ENCODE measurements at places on chromosomes 1 and 21.

GRCh38 chr1:196148367-196148970 lies 459.8 kb downstream of the KCNT2 start:
- no peak for DNase-seq

GRCh38 chr1:172642970-172643369 lies 15.9 kb upstream of the FASLG start:
- no peak for DNase-seq

GRCh38 chr1:83545066-83545862 lies 453.7 kb downstream of the TTLL7 start:
- no peak for DNase-seq

- DNase-seq: no peak
These were observed 55.0 kb downstream of the WNT9A start for GRCh38 chr1:227892489-227893299.

- DNase-seq: no peak
These were observed 488 bp upstream of the GNL2 start for GRCh38 chr1:37596182-37596667.

DNA sequence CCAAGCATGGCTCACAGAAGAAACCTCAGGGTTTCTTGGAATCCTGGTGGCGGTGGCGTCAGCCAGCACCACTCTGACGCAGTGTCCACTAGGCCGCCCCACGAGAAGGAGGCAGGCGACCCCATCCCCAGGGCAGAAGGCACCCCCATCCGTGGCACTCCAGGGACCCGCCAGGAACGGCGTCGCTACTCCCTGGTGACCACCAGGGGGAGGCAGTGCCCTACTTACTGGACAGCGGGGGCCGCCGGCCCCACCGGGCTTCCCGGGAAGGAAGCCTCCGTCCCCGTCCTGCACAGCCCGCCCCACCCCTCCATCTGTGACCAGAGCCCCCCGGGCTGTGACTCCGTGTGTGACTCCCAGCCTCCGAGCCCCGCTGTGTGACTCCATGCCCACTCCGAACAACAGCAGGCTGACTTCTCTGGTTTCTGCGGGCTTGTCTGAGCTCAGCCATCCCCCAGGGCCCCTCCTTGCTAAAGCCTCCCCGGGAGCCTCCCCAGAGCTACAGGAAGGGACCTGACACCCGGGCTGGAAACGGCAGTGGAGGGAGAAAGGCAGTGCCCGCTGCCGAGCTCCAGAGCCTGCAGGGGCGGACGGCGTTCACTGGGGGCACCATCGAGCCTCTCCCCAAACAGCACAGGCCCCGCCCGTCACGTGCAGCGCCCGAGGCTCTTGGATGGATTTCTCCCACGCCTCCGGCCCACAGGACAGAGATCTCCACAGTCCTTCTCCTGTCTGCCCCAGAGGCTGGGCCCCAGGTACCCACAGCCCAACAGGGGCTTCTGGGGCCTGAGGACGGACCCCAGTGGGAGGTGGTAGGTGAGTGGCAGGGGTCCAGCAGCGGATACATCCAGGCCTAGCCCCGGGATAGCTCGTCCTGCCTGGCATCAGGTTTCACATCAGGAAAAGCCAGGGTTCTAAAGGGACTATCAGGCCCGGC lies 21.1 kb downstream of the KIF17 start:
- DNase-seq: peak; percentile 88

- no peak for DNase-seq
These were observed 54.2 kb downstream of the HIVEP3 start for GRCh38 chr1:41864471-41865040.

- DNase-seq: no peak
These were observed 106.3 kb upstream of the CSF3R start for GRCh38 chr1:36588972-36589371.

DNA sequence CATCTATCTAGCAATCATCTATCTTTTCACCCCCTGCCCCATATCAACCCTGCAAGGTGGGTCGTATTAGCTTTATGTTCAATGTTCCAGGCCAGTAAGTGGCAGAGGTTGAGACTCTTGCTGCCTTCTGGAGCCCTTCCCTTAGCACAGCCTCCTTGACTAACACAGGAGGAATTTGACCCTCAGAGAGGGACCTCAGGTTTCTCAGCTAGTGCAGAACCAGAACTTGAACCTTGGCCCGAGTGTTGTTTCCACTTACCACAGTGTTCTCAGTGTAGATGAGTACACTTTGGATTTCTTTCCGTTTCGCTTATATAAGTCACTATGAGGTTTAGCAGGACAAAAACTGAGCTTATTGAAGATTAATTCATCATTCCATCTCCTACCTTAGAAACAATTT lies 11.1 kb upstream of the ATF3 start:
- DNase-seq: no peak

DNA sequence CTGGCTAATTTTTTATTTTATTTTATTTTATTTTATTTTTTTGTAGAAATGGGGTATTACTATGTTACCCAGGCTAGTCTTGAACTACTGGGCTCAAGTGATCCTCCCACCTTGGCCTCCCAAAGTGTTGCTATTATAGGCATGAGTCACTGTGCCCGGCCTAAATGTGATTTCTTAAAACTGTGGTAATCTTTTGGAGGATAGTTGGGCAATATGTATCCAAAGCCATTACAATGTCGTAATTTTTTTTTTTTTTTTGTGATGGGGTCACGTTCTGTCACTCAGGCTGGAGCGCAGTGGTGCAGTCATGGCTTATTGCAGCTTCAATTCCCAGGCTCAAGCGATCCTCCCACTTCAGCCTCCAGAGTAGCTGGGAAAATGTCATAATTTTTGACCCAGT lies 14.2 kb downstream of the ETV3L start:
- no peak for DNase-seq

DNA sequence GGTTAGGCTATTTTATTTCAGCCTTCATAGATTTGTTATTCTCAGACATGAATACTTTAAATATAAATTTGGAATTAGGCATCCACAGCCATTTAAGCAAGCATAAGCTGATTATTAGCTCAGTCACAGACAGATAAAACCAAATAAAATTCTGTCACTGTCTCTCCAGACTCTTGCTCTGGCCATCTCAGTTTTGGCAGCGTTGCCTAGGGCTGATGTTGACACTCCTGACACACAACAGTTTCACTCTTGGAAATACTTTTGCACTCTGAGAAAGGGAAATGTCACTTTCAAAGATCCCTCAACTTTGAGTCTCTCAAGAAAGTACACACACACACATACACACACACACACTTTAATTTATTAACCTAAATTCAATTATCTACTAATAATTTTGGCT lies 372.7 kb downstream of the BRINP3 start:
- DNase-seq: no peak

- no peak for DNase-seq
These were observed 6.2 kb downstream of the LRRC3 start for GRCh38 chr21:44461464-44462001.

DNA sequence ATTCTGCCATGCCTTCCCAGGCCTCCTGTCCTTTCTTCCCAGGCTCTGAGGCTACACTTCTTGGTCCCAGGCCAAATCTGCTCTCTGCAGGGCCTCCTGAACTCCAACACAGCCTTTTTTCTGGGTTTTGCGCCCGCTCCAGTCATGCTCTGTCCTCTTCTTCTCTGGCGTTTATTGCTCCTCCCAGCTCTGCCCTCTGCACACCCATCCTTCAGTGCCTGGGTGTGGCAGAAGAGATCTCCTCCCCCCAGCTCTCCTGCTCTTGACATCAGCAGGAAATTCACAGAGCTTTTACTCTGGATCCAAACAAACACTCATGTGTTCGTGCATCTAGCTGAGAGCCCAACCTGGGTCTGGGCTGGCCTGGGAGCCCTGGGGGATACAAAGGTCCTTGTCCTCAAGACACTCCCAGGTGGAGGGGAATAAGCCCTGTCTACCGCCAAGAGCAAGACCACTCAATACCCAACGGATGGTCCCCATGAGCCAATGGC lies 22.9 kb upstream of the EPS8L3 start:
- no peak for DNase-seq

- no peak for DNase-seq
These were observed 30.3 kb upstream of the H6PD start for GRCh38 chr1:9204156-9204720.

GRCh38 chr1:9279172-9279840 lies 13.4 kb upstream of the SPSB1 start:
- no peak for DNase-seq

DNA sequence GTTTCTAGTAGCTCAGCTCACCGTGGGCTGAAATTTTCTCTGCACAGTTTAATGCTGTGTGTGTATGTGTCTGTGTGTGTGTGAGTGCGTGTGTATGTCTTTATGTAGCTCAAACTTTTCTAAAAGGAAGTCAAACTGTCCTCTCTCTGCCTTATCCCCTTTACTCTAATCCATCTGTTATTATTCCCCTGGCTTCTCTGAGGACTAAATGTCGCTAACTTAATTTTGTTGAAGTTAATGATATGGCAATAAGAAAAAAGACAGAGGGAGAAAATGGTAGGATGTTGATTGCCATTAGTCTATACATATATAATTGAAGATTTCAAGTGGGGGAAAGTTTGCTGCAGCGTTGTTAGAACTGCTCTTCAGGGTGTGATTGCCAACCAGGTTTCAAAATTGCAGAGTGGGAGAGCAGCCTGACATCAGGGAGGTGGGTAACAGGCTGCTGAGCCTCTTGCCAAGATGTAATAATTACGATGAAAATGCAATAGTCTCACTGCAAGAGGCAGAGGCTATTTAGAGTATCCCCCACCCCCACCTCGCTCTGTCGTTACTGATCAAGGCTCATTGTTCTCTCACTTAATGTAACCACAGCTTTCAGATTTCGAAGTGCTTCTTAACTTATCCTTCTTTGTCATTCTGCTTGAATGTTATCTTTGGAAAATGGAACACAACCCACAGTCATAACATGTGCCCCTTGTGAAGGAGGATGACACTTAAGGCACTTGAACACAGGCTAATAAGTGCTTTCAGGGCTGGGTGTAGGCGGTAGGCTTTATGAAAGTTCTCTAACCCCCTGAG lies 559.0 kb upstream of the PLXNA2 start:
- DNase-seq: no peak

- DNase-seq: no peak
These were observed 27.8 kb downstream of the ELK4 start for GRCh38 chr1:205604059-205604458.

DNA sequence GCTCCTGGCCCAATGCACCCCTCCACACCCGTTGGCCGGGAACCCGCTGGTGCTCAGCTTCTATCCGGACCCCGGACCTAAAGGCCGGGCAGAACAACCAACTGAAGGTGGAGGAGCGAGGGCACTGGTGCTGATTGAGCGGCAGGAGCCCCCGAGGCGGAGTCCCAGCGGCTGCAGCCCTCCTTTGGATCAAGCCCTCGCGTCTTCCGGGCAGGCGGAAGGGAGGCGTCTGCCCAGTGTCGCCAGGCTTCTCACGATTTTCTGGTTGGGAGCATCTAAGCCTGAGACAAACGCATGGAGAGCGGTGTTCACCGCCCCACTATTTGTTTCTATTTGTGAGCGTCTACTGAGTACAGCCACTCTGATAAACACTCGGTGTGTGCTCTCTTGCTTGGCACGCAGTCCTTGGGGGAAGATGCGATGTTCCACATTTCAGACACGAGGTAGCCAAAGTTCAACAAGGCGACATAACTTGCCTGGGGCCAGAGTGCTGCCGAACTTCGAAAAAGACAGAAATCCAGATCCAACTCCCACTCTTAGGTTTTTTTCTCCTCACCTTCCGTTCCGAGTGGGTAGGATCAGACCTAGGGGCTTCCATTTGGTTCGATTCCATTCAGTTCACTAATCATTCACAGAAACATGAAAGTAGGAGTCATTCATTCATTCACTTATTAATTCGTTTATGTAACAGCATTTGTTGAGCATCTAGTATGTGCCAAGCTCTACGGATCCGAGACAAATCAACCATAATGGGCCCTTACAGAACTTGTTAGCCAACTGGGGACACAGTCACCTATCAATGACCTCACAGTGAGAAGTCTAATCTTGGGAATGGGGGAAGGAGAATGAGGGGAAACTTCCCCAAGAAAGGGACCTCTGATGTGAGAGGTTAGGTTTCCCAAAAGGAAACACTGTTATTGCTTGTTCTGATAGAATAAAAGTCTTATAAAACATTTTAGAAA lies 4.9 kb upstream of the DMRTA2 start:
- no peak for DNase-seq

- no peak for DNase-seq
These were observed 1212.3 kb upstream of the NCAM2 start for GRCh38 chr21:19785941-19786340.

GRCh38 chr1:185480545-185480944 lies 163.5 kb upstream of the IVNS1ABP start:
- no peak for DNase-seq

- DNase-seq: no peak
These were observed 58.8 kb upstream of the MAP1LC3C start for GRCh38 chr1:242057745-242058115.

DNA sequence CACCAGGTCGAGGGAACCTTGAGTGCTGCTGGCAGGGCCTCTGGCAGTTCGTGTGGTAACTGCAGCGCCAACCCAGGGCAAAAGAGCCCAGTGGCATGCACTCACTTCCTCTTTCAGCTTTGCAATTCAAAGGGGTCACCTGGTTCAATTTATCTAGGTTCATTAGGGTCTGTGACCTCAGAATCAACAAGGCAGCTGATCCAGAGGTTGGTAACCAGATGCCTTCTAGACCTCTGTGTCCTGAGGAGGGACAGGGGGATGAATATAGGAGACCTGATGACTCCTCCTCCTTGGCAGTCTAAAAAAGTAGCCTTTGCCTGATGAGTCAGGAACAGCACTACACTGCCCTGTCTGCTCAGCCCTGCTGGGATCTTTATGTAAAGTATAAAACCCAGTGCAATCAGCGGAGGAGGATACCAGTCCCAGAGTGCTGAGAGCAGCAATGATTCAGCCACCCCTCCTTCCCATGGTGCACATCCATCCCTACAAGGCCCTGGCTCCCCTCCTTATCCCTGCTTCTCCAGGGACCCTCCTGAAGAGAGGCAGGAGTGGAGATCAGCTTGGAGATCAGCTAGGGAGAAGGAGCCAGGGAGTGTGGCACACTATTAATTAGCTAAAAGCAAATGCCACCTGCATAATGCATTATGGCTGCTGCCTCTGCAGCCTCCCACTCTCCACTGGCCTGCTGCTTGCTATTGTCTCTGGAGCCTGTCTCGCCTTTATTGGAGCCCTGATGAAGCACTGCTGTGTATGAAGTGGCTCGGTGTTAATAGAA lies 11.2 kb upstream of the FMOD start:
- no peak for DNase-seq

Data from HS-27A (cell line).